Activated B cell treated with CpG ODN at 0.5 μM for 24 hours (primary cell): ENCODE measurements at places on chromosomes 16 and 17.

DNA sequence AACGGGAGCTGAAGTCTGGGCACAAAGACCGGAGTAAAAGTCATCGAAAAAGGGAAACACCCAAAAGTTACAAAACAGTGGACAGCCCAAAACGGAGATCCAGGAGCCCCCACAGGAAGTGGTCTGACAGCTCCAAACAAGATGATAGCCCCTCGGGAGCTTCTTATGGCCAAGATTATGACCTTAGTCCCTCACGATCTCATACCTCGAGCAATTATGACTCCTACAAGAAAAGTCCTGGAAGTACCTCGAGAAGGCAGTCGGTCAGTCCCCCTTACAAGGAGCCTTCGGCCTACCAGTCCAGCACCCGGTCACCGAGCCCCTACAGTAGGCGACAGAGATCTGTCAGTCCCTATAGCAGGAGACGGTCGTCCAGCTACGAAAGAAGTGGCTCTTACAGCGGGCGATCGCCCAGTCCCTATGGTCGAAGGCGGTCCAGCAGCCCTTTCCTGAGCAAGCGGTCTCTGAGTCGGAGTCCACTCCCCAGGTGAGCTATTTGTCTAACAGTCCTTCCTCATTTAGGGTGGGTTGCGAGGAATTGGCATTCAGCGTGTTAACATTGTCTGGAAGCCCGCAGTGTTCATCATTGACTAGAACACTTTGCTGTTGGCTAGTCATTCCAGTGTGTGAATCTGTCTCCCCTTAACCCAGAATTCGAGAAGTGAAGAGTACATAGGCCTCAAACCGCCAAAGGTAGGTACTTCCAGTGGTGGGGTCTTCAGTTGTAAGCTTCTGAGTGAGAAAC is 1.5 kb downstream of the CDK12 start:
- DNase-seq: peak; percentile 17

DNA sequence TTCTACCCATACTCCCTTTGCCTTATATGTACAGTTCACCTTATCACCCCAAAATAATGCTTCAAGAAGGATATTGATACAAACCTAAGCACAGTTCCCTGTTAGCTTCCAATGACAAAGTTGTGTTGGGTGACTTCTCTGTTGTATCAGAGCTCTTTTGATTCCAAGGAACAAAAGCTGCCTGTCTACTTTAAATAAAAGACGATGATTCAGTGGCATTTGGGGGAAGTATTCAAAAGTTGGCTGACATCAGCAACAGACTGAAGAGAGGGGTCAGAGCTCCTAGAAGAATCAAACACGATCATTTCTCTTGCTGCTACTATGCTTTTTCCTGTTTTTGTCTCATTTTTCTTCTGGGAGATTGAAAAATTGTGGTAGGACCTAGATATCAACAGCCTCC is 69.4 kb upstream of the CA10 start:
- DNase-seq: no peak

- no peak for DNase-seq
Measured at GRCh38 chr16:80197741-80198201, 343.0 kb upstream of the DYNLRB2 start.

DNA sequence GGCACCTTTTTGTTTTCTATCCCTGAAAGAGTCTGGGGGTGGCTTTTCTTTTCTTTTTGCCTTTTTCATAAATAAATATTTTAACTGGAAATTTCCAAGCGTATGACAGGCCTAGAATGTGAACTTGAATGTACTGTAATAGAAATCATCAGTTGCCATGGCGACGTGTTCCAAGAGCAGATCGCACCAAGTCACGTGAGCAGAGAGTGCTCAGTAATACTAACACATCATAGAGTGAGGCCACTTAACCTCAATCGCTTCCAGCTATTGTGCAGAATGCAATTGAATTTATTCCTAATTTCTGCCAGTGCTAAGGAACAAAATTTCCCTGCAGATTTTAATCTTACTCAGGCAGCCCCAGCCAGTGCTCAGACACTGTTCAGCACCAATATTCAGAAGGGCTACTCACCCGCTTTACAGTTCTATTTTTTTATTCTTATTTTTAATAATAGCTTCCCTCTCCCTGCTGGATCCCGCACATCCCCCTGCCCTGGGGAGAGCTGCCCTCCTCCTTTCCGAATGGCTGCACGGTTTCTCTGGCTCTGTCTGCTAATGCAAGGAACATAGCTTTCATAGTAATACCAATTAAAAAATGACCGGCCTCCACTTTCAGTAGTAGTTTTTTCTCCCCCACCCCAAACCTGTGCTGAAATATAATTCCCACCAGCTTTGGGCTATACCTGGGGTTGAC is 26.2 kb upstream of the PMFBP1 start:
- DNase-seq: no peak

DNA sequence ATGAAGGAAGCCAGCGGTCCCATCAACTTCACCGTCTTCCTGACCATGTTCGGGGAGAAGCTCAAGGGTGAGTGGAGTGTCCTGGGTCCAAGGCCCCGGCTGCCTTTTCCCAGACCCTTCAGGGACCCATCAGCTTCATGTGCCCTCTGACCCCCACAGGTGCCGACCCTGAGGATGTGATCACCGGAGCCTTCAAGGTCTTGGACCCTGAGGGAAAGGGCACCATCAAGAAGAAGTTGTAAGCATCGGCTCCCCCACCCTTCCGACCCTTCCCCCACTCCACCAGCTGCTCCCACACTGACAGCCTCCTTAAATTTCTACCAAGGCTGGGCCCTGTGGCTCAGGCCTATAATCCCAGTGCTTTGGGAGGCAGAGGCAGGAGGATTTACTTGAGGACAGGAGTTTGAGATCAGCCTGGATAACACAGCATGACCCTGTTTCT is 1.9 kb downstream of the MYL11 start:
- DNase-seq: no peak

- DNase-seq: no peak
Measured at GRCh38 chr16:29318037-29318436, 88.5 kb downstream of the NPIPB11 start.

DNA sequence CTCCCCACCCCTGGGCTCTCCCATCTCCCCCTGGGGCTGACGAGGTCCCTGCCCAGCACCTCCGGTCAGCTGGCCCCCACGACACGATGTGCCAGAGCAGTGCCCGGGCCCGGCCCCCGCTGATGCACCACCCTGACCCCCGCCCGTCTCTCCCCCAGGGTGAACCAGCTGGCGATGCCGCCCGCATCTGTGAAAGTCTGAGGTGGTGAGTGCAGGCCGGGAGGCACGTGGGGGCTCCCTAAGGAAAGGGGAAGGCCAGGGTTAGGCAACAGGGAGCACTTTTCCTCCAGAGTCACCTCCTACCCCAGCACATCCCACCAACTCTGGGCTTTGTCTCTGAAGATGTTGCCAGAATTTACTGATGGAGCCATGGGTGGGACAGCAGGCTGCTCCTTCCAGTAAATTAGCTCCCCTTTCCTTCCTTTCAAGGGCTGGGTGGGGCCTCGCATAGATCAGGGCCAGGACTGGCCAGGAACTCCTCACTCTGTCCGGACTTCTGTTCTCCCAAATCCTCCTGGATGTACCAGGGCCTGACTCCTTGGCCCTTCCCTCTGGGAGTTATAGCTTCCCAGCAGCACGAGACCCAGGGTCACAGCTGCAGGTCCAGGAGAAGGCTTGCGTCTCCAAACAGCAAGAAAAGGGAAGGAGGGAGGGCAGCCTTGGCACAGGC is 18.3 kb downstream of the MYBBP1A start:
- no peak for DNase-seq

- no peak for DNase-seq
Measured at GRCh38 chr17:68588362-68588761, 12.8 kb downstream of the FAM20A start.

GRCh38 chr16:55302635-55303034 is 21.4 kb upstream of the IRX6 start:
- DNase-seq: no peak

GRCh38 chr17:42928714-42929496 is 28.3 kb downstream of the G6PC1 start:
- no peak for DNase-seq

DNA sequence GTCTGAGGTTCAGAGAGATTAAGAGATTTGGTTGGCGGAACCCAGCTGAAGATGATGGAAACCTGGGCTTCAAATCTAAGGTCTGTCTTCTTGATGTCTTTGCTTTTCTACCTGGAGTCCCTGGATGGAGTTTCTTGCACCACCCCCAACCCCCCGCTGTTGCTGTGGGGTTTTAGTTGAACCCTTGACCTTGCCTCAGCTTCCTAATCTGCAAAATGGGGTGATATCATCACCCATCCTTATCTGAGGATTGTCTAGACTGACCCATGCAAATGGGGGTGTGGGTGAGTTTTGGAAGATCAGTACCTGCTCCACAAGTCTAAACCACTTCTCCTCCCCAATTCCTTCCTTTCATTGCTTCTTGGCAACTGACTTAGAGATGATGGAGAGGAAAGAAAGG is 9.0 kb upstream of the CMIP start:
- no peak for DNase-seq

GRCh38 chr17:76515274-76515949 is 14.2 kb upstream of the RHBDF2 start:
- DNase-seq: peak; percentile 54

- no peak for DNase-seq
Measured at GRCh38 chr16:49854188-49854795, 1.6 kb downstream of the ZNF423 start.

DNA sequence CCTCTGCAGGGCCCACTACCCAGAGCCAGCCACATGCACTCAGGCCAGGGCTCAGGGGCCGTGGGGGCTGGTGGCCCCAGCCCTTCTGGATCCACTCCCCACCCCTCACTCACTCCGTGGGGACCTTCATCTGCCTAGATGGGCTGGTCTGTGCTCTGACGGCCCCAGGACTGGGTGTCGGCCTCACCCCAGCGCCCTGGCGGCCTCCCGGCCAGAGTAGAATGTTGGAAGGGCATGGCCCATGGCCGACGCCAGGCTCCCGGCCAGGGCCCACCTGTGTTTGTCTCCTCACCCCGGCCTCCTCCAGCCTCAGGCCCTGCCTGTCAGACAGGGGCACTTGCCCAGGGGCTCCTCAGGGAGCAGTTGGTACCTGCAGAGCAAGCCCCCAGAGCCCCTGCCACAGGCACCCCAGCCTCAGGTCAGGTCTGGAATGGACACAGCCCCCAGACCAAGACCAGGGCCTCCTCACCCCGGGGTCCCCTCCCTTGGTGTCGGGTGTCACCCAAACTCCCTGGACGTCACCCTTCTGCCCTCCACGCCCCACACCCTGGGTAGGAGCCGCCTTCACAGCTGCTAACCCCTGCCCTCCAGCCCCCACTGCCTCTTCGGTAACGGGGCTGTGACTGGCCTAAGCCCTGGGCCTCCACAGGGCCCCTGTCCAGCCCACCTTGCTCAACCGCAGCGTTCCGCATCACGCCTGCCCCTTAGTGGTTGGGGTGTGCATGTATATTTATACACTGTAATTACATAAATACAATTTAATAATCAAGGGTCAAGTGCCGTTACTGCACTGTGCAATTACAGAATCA is 3.0 kb upstream of the CDH15 start:
- DNase-seq: no peak

- DNase-seq: no peak
Measured at GRCh38 chr16:23146877-23147601, 2.2 kb downstream of the USP31 start.

DNA sequence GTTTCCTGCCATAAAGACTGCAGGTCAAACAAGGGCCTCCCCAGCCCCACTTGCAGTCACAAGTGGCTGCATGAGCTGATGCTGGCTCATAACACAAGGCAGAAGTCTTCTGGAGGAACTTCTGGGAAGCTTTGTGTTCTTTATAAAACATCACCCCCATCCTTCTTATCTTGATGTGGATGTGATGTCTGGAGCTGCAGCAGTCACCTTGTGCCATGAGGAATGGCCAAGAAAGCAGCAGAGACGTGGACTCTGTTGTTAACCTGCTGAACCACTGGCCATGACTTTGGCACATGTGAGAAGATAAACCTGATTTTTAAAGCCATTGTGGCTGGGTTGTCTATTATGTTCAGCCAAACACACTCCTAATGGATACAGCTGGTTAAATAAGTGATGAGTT is 41.8 kb downstream of the FOXL1 start:
- no peak for DNase-seq

GRCh38 chr17:1090465-1091189 is 89.2 kb downstream of the ABR start:
- DNase-seq: no peak

- DNase-seq: no peak
Measured at GRCh38 chr16:29650771-29651170, 12.3 kb upstream of the SPN start.

DNA sequence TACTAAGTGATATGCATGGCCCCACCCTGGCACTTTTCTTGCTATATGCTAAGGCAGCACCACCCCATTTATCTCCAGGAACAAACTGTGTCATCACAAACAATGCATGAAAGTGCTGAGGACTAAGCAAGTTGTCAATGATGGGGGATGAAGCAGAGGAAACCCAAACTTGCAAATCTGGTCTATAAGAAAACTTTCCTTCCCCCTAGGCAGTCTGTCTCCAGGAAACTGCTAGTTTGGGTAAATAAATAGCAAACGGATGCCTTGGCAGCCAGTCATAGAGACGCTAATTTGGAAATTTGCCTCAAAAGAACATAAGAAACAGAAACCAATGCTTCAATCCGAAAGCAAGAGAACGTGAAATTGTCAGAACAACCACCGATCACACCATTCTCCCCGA is 5.6 kb upstream of the HSBP1 start:
- DNase-seq: no peak

GRCh38 chr17:80546267-80546666 is 1.6 kb downstream of the RPTOR start:
- DNase-seq: no peak

- no peak for DNase-seq
Measured at GRCh38 chr16:4733747-4734062, 366 bp downstream of the ANKS3 start.

DNA sequence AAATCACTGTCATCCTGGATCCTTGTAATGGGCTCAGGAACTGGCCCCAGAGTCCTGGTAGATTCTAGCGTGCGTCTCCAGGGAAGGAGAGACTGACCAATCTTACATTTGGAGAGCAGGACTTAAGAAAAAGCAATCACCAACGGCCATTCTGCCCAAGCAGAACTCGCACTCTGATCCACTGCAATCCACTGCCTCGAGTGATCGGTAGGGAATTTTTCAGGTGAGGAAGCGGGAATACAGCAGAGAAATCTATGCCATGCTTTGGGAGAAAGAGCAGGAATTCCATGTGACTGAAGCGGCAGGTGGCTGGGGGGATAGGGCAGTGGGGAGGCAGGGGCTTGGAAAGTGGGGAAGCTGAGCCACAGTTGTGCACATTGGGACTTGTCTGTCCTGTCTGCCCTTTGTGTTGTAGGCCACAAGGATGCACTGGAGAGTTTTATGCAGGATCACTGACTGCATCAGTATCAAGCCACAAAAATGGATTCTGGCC is 143.9 kb upstream of the HS3ST2 start:
- DNase-seq: no peak
